Mesangial cell (primary cell): ENCODE measurements at places on chromosomes 4 and X. TPM values are rescaled to one million over a fixed set of nuclear protein-coding genes. Genes with fewer than 3 reads are reported as not detected.

Gene MAP7D2
- total RNA-seq, result 0.65 and 1.6 TPM in 2 replicates

Gene PDCL2
- total RNA-seq, result not detected in 2 replicates

Gene RHOXF2B
- total RNA-seq, result not detected in 2 replicates

Gene KLKB1
- 0.38 TPM in 1 of 2 replicates, not detected in the other for total RNA-seq

Gene HPGD
- 4.9 and 106 TPM in 2 replicates for total RNA-seq

Gene C4orf36
- total RNA-seq, result 1.5 and 3.6 TPM in 2 replicates

Gene GPR143
- 27.1 and 33.6 TPM in 2 replicates for total RNA-seq

Gene TGIF2LX
- total RNA-seq, result not detected in 2 replicates

Gene PRDX4
- total RNA-seq, result 200 and 215 TPM in 2 replicates

Gene CXCL11
- total RNA-seq, result not detected in 2 replicates

Gene CCDC110
- 0.63 and 1.1 TPM in 2 replicates for total RNA-seq

Gene UCHL1
- total RNA-seq, result 675 and 875 TPM in 2 replicates

Gene RAB33A
- 0.98 and 1.8 TPM in 2 replicates for total RNA-seq

Gene AREG
- total RNA-seq, result 35.4 and 36.3 TPM in 2 replicates

Gene COX18
- 29.5 and 38.4 TPM in 2 replicates for total RNA-seq

Gene NLRP2B
- total RNA-seq, result not detected in 2 replicates

Gene MID1IP1
- total RNA-seq, result 57.0 and 70.9 TPM in 2 replicates
